ENCODE measurements at places on chromosomes 3 and 15. TPM values are rescaled to one million over a fixed set of nuclear protein-coding genes. Genes with fewer than 3 reads are reported as not detected.

Gene FANCD2OS
- polyA plus RNA-seq: not detected

Gene SV2B
- 1.4 TPM for polyA plus RNA-seq

Gene TMEM40
- polyA plus RNA-seq: 2.2 TPM

Gene CCRL2
- 4.8 TPM for polyA plus RNA-seq

Gene CAPN3
- 12.4 TPM for polyA plus RNA-seq

Gene KY
- 1.1 TPM for polyA plus RNA-seq

Gene TM4SF18
- 13.3 TPM for polyA plus RNA-seq

Gene CKMT1A
- not detected for polyA plus RNA-seq

Gene CD86
- polyA plus RNA-seq: 2.4 TPM

Gene TEX9
- polyA plus RNA-seq: 19.4 TPM

Gene RBMS3
- polyA plus RNA-seq: 44.0 TPM

Gene MYZAP
- polyA plus RNA-seq: 60.9 TPM

All from left lung (tissue), 14 donors.